Activated gamma-delta T cell treated with Interleukin-2 at 50 U/mL for 16 hours (primary cell): ENCODE measurements at places on chromosomes 6 and 20.

DNA sequence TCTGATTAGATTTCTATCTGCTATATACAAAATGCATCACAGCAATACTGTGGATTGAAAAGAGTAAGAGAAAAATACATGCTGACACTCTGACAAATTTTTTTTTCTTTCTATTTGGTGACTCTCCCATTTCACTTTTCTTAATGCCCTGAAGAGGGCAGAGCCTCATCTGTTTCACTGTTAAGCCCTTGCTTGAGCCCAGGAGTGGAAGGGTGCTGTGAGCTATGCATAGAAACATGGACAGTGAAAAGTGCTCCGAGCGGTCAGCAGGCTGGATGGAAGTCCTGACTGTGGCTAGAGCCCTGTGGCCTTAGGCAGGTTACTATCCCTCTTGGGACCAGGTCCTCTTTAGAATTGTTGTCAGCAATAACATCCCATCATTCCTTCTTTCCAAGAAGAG is 17.4 kb upstream of the CSE1L start:
- DNase-seq, result no peak

GRCh38 chr20:47543006-47543431 is 41.3 kb downstream of the NCOA3 start:
- DNase-seq, result no peak

DNA sequence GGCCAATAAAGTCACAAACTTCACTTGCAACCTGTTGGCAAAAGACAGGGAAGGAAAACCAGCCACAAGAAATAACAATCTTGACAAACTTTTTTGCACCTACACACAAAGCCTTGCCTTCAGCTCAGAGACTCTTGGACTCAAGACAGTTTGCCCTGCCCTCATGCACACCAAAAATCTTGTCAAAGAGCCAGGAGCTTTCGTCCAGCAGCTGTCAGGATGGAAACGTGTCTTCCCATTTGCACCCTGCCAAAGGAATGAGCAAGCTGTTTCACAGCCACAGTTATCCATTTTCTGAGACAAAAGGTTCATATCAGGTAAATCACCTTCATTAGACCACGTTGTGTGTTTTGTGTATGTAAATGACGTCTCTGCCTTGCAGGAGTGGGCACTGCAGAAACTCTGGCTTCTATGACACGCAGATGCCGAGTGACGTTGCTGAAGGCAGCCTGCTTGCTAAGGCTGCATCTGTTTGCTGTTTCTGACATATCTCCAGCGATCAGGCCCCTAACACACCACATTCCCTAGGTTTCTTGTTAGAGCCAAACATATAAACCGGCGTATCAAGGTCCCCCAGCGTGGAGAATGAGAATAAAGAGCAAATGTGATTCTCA is 193.4 kb downstream of the SYNDIG1 start:
- DNase-seq, result no peak

DNA sequence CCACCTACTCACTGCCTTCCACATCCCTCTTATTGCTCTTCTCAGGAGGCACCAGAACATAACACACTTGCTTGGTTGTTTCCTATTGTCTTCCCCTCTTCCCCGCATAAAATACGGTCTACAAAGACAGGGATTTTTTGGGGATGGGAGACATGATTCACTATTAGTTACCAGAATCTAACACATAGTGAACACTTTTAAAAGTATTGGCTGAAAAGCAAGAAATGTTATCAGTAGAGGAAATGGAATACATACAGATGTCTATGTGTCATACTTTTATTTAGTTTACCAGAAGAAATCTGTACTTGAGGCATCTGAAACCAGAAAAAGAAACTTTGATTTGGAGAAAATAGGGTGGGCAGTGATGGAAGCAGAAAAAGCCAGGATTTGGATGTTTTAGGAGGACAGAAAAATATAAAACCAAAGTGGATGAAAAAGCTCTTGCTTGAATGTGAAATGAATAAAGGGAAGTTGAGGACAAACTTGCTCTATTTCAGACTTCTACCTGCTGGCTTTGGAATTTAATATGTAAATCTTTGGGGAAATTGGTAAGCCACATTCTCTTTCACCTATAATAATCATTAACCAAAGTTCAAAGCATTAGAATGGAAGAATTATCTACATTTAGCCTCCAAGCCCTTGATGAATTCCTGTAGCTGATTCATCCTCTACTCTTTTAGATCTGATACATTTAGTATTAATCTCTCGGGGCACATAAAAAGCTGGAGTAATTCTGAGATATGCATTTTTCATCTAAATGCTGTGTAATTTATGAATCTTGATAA is 82.6 kb downstream of the DOK5 start:
- DNase-seq, result no peak

DNA sequence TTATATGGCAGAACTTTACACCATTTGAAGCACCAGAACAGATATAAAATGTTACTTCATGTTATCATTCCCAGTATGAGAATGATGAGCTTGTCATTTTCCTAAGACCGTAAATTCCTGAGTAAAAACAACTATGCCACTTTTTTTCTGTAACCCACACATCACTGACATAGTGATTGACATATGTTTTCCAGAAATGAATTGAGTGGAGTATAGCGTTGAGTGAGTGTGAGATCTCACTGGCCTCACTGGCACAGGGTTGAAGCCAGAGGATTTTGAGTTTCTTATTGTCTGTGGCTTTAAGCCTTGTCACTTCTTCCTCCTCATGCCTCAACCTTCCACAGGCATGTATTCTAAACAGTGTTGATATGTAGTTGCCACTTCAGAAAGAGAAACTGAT is 62.3 kb downstream of the PDE7B start:
- no peak for DNase-seq

DNA sequence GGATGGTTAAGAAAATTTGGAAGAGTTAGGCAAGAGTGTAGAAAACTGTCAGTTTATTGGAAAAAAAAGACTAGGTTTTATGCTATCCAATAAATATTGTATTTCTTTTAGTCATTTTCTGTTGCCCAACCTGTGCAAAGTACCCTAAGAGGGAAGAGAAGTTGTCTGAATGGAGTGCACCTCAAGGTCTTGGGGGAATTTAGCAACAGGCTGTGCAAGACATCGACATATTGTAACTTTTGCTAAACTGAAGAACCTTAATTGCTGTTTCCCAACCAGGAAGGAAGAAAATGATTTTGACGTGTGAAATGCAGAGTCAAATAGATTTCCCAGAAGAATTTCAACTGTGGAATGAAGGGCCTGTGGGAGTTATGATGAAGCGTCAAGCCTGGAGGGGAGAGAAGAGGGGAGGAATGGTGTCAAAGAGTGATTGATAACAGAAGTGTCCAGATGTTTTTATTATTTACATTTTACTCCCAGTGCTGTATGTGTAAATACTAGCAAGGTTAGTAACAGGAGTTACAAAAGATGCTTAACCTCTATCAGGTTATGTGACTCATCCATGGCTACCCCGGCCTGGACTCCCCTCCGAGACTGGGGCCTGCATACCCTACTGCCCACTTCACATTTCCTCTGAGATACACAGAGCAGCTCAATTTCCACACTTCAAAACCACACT is 246.8 kb downstream of the MYLK4 start:
- no peak for DNase-seq

DNA sequence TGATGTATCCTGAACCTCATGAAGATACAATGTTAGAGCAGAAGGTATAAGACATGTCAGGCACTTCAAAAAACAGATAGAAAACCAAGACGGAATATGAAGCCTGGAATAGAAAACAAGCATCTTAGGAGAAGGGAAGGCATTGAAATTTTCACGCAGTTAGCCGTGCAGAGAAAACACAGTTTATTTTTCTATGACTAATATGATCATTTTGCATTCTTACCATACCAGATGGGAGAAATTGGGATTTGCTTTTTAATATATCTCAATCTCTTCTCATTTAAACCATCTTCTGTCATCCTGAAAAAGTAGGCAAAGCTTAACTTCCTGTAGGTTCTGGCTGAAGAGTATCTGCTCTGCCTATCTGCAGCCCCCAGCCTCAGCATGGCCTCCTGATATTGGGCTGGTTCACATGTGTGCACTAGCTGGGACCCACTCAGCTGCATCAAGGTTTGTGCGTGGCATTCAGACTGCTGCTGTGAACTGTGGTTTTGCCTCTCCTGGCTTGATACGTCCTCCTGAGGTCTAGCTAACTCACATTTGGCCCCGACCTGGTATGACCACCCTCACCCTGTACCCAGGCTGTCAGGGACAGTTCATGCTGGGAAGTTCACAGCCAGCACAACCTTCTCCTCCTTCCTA is 392.5 kb upstream of the SASH1 start:
- DNase-seq, result no peak

- DNase-seq, result no peak
Observed at GRCh38 chr6:36847152-36847551, 7.9 kb upstream of the CPNE5 start.

DNA sequence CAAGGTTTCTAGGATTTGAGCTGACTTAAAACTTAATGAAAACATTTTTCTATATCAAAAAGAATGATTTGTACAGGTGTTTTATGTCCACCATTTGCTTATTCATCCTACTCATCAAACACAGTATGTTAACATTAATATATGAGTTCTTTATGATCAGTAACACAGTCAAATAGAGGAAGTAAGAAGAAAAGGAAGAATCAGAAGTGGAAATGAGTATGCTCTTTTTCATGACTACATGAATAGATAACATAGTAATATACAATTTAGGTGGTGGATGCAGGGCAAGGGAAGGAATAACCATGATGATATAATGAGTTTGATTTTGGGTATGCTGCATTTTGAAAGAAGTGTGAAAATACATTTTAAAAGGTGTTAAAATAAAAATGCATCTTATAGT is 16.5 kb downstream of the KPNA5 start:
- no peak for DNase-seq

DNA sequence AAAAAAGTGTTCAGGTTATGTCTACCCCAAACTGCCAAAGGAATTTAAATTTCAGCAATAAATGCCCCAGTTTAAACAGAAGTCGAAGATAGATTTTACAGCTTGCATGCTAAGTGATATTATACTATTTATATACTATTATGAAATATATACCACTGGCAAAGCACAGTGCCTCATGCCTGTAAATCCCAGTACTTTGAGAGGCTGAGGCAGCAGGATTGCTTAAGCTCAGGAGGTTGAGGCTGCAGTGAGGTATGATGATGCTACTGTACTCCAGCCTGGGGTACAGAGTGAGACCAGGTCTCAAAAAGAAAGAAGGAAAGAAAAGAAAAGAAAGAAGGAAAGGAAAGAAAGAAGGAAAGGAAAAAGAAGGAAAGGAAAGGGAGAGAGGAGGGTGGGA is 102.1 kb downstream of the MTFR2 start:
- no peak for DNase-seq

GRCh38 chr6:141259807-141260206 is 872.9 kb upstream of the GJE1 start:
- no peak for DNase-seq

GRCh38 chr6:109130065-109130464 is 34.8 kb downstream of the CEP57L1 start:
- no peak for DNase-seq

DNA sequence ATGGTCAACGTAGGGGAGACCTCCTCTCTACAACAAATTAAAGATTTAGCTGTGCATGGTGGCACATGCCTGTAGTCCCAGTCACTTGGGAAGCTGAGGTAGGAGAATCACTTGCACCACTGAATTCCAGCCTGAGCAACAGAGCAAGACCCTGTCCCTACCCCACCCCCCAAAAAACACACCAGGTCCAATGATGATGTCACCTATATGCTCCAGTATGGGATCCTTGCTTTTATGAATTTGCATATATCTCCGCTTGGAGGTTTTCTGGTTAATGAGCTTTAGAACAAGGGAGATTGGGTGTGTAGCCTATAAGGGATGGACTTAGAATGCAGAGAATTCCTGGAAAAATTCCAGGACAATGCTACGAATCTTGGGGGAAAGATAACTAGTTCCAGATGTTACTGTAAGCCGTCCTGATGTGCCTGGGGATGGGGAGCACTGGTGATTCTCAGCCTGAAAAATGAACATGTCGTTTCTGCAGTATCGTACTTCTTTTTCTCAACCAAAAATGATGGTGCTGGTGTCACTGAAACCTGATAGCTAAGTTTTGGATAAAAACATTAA is 61.1 kb downstream of the ZBTB2 start:
- no peak for DNase-seq

DNA sequence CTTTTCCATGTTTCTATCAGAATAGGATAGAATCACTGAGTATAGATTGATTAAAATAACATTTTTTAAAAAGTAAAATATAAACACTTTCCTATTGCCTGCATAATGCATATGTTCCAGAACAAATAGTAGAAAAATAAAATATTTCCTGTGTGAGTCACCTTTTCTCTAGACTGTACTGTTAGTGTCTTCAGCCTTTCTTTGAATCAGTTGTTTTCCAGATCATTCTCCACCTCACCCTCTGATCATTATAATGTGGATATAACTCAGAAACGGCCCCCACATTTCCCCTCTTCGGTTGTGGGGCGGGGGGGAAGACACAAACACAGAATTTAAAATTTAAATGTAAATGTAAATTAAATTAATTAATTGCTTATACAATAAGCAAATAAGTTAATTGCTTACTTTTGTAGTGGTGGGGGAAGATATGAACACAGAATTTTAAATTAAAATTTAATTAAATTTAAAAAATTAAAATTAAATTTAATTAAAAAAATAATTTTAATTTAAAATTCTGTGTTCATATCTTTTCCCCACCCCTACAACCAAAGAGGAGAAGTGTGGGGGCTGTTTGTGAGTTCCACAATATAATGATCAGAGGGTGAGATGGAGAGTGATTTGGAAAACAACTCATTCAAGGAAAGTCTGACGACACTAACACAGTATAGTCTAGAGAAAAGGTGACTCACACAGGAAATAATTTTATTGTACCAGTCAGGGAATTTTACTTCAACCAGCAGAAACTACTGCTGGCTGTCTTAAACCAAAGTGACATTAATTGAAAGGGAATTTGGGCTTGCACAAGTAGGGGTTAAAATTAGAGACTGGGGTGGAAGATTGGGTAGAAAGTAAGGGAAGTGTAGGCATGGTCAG is 37.1 kb upstream of the PROKR2 start:
- no peak for DNase-seq

- DNase-seq, result no peak
Observed at GRCh38 chr6:17602888-17603287, 2.8 kb downstream of the FAM8A1 start.

DNA sequence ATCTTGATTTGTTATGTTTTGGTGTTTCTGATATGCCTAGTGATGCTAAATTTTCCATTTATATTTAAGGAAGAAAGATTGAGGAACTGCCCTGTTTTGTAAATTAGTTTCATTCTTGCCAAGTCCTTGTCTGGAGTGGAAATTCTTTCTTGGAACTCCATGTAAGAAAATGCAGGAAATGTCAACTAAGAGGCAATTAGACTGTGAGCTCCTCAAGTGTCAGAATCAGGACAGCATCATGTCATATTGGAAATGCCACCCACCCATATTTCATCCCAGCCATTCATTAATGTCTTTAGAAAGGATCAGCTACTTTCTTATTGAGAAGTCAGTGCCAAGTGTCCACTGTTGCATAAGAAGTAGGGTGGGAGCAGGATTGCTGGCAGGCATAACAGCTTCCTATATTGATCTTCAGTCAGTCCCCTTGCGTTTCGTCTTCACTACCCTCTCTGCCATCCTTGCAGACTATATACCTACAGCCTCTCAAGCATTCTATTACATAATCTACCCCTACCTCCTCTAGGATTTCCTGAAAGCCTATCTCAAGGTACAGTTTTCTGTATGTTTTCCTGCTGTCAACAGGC is 42.4 kb downstream of the HAO1 start:
- no peak for DNase-seq
